CD4-positive, alpha-beta memory T cell (primary cell): ENCODE measurements at places on chromosomes 13 and 19.

GRCh38 chr13:33453936-33454335 lies 168.4 kb upstream of the STARD13 start:
- DNase-seq: no peak

DNA sequence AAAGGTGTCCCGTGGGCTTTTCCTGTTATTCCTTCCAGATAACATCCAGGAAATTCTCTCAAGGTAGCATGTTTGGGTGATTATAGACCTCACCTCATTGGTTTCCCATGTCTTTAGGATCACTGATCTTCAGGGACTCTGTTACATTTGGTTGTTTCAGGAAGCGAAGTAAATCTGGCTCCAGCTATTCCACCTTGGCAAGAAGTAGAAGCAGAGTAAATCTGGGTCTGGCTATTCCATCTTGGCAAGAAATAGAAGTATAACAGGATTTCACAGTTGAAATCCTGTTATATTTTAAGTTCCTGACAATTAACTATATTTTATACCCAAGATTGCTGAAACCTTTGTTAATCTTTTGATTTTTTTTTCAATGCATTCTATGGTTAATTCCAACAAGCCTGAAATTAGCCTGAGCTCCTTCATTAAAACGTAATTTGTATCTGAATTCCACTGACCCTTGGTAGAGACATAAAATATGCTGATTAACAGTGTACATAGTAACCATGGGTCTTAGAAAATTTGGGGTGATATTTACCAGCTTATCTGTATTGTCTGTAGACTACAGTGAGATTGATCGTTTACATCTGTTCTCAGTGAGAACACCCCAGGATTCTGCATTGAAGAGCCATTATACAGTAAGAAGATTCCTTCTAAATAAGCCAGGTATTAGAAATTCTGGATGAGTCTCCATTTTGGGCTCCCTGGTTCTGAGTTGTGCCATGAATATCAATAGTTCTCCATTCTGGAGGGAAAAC lies 267.6 kb upstream of the SLITRK6 start:
- no peak for DNase-seq

GRCh38 chr19:49924004-49924880 lies 4.8 kb upstream of the ATF5 start:
- no peak for DNase-seq

DNA sequence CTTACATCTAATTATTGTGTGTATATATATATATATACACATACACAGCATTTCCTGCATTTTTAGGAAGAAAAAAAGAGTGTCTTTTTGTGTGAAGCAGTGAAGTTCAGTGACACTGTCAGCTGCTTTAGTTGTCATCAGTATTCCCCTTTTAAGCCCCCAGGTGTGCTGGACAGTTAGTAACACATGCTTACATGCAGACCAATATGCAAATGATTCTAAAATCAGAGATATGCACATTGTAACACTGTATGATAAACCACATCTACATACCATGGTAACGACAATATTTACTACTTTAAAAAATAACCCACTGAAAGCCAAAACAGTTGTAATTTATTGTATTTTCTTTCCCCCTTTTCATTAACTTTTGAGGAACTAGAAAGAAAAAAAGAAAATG lies 16.8 kb downstream of the LHFPL6 start:
- DNase-seq: no peak

DNA sequence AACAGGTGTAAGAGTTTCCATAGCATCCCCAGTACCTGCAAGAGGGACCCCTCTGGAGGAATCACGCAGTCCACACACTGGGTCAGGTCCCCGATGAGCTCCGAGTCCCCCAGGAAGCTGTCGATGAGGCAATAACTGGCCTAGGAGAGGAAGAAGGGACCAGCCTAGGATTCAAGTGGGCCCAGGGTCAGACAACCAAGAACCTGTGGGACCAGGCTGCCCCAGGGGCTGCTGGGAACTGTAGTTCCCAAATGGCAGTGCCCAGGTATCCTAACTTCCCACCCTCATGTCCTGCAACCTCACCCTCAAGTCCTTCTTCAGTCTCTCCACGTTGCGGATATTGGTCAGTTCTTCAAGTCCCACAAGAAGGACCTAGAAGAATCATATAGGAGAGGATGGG lies 1.8 kb downstream of the FUZ start:
- no peak for DNase-seq

- DNase-seq: no peak
Measured at GRCh38 chr13:34153428-34154180, 335.7 kb downstream of the RFC3 start.

GRCh38 chr13:61391426-61391825 lies 24.2 kb downstream of the PCDH20 start:
- no peak for DNase-seq

DNA sequence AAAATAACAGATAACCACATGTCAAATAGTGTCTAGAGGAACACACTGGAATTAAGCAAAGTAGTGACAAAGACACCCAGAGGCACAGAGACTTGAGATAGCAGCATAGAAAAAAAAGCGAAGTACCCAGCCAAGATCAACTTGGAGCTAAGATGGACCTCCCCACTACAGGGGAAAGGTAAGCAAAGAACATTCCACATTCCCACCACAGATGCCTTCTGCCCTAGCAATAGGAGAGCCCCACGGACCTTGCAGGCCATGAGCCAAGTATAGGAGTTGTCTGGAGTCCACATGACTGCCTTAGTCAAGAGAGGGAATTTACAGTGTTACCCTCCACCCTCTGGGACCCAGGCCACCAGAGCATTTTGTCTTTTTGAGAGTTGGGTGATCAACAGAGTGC lies 110.7 kb upstream of the SPRY2 start:
- DNase-seq: no peak

DNA sequence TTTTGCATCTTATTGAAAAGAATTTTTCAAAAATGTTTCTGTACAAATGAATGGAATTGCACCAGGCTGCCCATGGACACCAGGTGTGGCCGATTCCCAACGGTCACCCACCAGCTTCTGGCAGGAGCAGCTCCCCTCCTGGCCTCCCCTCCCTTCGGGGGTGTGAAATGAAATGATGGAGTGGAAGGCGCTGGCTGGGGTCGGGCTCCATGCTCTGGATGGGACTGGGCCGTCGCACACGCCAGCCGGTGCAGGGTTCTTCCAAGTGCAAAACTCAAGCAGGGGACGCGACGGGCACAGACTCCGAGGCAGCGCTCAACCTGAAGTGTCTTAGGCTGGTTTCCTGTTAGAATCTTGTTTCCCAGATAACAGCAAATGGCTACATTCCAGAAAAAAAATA lies 21.9 kb downstream of the C19orf44 start:
- DNase-seq: no peak

DNA sequence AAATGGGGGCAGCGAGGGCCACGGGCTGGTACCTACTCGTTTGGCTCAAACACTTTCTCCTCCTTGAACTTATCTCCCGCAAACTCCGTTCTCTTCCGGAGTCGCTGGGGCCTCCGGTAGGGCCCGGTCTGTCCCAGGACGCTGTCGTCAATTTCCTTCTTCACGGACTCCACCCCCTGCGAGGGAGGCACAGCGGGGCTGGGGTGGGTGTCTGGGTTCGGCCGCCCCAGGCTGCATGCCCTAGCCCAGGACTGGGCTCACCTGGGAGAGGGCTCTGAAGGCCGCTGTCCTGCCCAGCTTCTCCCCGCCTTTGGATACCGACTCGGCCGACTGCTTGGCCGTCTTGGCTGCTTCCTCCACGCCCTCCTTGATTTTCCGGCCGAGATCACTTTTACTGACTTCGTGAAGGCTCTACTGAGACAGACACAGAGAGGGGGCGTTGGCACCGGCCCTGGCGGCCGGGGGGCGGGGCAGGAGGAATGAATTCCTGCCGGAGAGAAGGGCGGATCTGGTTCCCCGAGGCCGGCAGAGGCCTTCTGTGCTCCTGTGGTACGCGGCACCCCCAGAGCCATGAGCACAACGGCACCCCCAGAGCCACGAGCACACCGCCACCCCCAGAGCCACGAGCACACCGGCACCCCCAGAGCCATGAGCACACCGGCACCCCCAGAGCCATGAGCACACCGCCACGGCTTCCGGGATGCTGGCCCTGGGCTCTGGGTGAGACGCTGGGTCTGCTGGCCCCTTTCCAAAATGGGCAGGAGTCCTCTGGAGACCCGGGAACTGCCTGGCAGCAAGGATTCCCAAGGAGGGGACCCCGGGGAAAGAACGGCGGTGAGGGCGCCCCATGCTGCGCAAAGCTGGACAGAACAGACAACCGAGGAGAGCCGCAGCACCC lies 8.1 kb upstream of the CTXN1 start:
- no peak for DNase-seq

GRCh38 chr13:104301171-104301975 lies 1235.2 kb upstream of the SLC10A2 start:
- DNase-seq: no peak

DNA sequence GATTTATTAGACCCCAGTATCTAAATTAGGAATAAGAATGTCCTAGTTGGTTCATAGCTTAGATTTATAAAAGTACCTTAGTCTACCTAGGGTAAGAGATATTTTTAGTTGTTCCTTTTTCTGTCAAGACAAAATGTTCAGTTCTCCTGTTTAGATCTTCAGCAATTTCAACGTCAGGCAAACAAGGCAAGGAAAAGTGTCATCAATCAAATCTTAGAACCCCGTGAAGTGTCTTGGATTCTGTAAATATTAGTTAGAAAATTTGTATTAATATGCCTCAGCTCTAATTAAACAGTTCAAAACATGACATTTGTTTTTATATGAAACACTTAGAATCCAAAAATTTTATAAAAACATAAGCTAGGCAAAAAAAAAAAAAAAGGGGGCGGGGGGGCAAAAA lies 296.6 kb downstream of the PCDH9 start:
- no peak for DNase-seq
